ENCODE measurements at places on chromosomes 16 and 17.

DNA sequence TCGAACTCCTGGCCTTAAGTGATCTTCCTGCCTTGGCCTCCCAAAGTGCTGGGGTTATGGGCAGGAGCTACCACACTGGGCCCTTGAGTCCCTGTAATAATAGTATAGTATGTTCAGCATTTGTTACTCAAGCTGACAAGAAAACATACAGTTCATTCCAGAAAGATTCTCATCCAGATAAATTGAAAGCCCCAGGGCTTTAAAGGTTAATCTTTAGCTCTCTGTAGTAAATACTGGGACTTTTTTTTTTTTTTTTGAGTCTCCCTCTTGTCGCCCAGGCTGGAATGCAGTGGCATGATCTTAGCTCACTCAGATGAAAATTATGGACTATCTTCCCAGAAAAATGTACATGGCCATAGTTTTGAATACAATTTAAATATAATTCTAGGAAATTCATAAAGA is 11.0 kb downstream of the BRCA1 start:
- DNase-seq = no peak

- DNase-seq = peak; percentile 22
Observed at GRCh38 chr16:77111056-77111565, 79.9 kb upstream of the MON1B start.

DNA sequence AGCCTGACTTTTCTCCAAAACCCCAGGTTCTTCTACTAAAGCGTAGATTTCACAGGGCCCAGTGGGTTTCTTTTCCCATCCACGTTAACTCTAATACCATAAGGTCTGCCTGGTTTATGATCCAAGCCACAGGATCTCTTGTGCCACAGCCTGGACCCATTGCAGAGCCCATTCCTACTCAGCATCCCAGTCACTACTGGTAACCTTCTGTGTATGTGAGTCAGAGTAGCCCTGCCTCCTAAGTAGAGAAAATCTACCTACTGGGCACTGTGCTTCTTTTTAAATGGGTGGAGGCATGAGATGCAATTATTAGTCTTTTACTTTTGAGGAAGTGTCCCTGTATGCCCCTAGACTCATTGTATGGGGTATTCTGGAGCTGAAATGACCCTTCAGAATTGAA is 13.5 kb downstream of the CCL11 start:
- no peak for DNase-seq

DNA sequence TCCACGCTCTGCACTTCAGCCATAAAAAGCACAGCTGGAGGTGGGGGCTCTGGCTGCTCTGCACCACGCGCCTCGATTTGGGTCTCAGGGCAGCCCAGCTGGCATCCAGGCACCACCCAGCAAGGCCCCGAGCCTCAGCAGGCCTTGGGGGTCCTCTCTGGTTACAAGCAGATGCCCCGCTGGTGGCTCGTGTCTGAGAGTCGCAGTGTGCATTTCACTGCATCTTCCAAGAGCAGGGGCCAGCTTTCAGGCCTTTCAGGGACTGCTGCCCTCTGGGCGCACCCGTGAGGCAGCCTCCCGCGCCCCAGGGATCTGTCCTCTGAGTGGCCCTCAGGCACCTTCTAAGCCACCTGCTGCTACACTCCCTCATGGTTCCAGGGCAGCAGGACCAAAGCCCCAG is 25.5 kb downstream of the NDUFAF8 start:
- no peak for DNase-seq

- DNase-seq = no peak
Observed at GRCh38 chr17:4998027-4998731, 429 bp downstream of the KIF1C start.

DNA sequence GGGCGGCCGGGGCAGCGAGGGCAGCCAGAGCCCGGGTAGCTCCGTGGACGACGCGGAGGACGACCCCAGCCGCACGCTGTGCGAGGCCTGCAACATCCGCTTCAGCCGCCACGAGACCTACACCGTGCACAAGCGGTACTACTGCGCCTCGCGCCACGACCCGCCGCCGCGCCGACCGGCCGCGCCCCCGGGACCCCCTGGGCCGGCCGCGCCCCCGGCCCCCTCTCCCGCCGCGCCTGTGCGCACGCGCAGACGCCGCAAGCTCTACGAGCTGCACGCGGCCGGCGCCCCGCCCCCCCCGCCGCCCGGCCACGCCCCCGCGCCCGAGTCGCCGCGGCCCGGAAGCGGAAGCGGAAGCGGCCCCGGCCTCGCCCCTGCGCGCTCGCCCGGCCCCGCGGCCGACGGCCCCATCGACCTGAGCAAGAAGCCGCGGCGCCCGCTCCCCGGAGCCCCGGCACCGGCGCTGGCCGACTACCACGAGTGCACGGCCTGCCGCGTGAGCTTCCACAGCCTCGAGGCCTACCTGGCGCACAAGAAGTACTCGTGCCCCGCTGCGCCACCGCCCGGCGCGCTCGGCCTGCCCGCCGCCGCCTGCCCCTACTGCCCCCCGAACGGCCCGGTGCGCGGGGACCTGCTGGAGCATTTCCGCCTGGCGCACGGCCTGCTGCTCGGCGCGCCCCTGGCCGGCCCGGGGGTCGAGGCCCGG is 36.1 kb upstream of the ZC3H18 start:
- no peak for DNase-seq

- no peak for DNase-seq
Observed at GRCh38 chr17:76239538-76240274, 587 bp downstream of the RNF157 start.

GRCh38 chr17:30716461-30717290 is 107.8 kb downstream of the CRLF3 start:
- DNase-seq = no peak
